ENCODE measurements at places on chromosomes 2 and 18.

DNA sequence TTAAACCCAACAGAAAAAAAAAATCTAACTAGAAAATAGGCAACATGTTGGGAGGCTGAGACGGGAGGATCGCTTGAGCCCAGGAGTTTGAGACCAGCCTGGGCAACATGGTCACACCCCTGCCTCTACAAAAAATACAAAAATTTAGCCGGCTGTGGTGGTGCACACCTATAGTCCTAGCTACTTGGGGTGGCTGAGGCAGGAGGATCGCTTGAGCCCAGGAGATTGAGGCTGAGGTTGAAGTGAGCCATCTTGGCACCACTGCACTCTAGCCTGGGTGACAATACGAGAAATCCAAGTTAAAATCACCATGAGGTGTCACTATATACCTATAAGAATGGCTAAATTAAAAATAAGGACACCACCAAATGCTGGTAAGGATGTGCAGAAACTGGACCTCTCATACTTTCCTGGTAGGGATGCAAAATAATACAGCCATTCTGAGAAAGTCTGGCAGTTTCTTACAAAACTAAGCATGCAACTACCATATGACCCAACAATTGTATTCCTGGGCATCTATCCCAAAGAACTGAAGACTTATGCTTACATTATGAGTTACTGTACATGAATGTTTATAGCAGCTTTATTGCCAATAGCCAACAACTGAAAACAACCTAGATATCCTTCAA is 2.2 kb downstream of the SEPTIN10 start:
- DNase-seq: no peak

- DNase-seq: peak; percentile 7
These were observed 28.9 kb upstream of the IER3IP1 start for GRCh38 chr18:47204908-47205522.

DNA sequence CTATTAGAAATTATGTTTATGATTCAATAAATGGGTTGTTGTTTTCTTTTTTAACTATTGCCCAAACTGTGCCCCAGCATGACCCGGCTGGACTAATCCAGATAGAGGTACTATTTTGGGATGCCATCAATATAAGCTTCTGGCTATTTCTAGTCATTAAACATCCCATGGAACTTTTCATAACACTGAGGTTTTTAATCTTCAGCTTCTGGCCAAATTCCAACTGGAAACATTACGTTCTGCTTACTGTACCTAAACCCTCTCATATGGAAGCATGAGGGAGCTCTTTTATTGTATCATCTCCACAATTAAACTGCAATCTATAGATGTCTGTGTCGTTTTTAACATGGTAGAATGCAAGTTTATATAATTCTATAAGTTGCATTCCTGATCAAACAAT is 674.7 kb downstream of the ARHGAP15 start:
- DNase-seq: no peak

- DNase-seq: no peak
These were observed 501.1 kb upstream of the TNP1 start for GRCh38 chr2:217360781-217361482.

DNA sequence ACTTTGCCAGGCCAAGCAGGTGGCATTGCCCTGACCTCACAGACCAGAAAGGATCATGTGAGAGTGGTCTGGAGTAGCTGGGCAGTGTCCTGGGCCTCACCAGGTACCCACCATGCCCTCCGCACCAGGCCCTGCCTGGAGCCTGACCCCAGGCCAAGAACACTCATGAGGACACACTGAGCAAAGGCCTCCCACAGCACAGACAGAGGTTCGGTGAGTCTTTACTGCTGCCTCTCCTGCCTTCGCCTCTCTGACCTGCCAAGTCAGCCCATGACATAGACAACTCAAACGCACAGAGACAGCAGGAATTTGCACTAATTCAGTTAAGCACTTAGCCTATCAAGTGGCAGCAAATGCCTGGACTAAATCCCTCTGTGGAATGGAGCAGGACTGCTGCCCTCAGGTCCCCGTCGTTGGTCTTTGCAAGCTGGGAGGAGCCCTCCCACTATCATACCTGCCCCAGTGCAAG is 62.5 kb downstream of the RHOB start:
- DNase-seq: no peak

GRCh38 chr2:22690096-22690495 is 694.9 kb upstream of the KLHL29 start:
- DNase-seq: no peak

GRCh38 chr2:46926863-46927262 is 11.3 kb upstream of the MCFD2 start:
- DNase-seq: no peak

DNA sequence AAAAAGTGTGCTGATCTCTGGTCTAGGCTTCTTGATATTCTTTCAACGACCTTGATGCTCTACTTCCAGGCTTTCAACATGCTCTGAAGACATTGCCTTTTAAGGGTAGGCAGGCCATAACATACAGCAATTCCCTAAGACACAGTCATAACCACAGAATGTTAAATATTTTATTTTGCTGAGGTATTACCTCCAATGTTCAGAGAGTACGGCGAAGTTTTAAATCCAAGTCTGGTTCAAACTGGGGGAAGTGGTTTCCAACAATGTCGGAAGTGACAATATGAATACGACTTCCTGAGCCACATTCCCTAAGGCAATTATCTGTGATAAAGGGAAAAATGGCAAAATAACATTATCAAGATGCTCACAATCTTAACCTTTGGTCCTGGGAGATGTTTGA is 1077.9 kb upstream of the PIK3C3 start:
- DNase-seq: no peak

DNA sequence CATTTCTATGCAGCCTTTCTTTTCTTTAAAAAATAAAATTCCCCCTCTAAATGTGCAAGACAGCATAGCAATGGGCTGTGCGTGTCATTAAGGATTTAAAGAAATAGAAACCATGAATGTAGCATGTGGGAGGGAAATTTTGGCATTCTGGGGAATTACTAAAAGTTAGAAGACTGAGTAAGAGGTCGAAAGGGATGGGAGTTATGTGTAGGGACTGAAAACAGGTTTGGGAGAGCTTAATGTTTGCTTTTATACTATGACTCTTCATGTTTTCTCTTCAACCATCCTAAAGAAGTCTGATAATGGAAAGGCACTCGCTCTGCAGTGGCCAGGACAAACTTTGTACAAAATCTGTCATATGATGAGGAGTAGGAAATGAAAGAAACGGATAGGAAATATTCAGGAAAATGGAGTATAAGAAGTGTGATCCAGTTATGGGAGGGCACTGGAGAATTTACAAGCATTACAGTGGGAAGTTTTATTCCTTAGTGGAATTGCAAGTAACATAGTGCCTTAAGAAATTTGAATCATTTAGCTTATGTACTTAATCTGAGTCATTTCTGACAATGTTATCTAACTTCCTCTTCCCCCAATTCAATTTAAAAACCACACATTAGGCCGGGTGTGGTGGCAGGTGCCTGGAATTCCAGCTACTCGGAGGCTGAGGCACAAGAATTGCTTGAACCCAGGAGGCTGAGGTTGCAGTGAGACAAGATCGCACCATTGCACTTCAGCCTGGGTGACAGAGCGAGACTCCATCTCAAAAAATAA is 20.6 kb downstream of the TMEM87B start:
- DNase-seq: no peak

GRCh38 chr18:78809845-78810244 is 169.8 kb upstream of the SALL3 start:
- no peak for DNase-seq

DNA sequence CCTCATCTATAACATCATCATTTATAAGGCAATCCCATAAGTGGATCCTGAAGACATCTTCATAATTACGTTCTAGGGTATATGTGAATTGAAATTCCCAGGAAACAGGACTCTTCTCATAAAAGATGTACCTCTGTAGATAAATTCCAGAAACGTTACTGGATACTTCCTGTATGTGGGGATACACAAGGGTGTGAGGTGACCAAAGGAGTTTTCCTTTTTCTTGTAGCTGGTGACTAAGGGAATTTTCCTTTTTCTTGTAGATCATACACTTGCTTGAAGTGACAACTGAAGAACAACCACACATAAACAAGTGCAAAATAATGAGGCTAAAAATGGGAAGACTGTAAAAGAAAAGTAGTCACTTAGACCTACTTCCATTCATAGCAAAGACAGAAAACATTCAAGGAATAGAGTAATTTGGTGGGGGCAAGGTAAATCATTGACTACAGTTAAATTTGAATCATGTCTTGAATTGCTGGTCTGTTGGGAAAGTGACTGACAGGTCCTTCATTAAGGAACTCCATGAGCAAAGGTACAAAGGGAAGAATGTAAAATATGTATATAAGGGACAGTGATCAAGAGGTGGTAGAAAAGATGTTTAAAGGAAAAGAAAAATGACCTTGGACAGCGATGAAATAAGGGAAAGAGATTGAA is 53.2 kb upstream of the UBE2E3 start:
- no peak for DNase-seq

- DNase-seq: no peak
These were observed 1.7 kb downstream of the FHL2 start for GRCh38 chr2:105397025-105397722.

GRCh38 chr2:43228756-43229659 is 2.6 kb upstream of the ZFP36L2 start:
- DNase-seq: no peak

GRCh38 chr2:18762667-18763066 is 173.3 kb upstream of the NT5C1B start:
- DNase-seq: no peak

- DNase-seq: no peak
These were observed 38.1 kb downstream of the ATOH8 start for GRCh38 chr2:85791704-85792565.

GRCh38 chr18:23838801-23839366 is 149.6 kb downstream of the LAMA3 start:
- DNase-seq: no peak

DNA sequence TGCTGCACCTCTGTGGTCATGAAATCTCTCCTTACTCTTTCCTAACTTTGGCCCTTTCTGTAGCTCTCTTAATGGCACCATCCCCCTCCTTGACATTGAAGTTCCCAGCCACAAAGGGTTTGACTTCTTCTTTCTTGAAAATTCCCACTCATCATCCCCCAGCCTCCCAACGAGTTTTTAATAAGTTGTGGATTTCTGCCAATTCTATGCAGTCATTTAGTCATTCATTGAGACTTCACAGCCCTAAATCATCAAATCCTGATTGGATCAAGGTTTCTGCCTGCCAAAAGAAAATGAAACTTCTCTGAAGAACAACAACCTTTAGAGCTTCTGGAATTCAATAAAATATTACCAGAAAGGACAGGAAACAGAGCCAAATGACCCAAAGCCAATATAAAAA is 354.3 kb downstream of the CLIP4 start:
- no peak for DNase-seq

GRCh38 chr2:134438371-134438770 is 184.5 kb downstream of the MGAT5 start:
- DNase-seq: no peak

GRCh38 chr18:27652480-27653121 is 467.5 kb upstream of the CHST9 start:
- DNase-seq: no peak

- no peak for DNase-seq
These were observed 146.3 kb downstream of the ATL2 start for GRCh38 chr2:38230756-38231155.

DNA sequence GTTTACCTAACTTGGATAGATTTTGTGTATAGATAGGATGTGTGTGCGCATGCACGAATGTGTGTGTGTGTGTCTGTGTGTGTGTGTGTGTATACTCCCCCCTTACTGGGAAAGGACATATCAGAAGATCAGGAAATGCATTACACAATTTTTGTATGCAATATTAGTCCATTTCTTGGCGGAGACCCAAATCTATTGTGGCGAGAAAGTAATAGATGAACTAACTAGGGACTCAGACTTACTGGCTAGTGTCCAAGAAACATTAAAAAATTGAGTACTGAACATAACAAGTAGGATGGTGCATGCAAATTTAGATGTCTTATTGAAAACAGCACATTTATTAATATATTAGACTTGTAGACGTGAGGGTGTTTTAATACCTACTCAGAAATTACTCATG is 1036.5 kb upstream of the FANCL start:
- no peak for DNase-seq

- no peak for DNase-seq
These were observed 41.5 kb downstream of the SP140 start for GRCh38 chr2:230267059-230267458.

- no peak for DNase-seq
These were observed 248.9 kb downstream of the PAX3 start for GRCh38 chr2:222049946-222050345.

GRCh38 chr2:186205254-186205911 is 280.7 kb upstream of the ZC3H15 start:
- no peak for DNase-seq

DNA sequence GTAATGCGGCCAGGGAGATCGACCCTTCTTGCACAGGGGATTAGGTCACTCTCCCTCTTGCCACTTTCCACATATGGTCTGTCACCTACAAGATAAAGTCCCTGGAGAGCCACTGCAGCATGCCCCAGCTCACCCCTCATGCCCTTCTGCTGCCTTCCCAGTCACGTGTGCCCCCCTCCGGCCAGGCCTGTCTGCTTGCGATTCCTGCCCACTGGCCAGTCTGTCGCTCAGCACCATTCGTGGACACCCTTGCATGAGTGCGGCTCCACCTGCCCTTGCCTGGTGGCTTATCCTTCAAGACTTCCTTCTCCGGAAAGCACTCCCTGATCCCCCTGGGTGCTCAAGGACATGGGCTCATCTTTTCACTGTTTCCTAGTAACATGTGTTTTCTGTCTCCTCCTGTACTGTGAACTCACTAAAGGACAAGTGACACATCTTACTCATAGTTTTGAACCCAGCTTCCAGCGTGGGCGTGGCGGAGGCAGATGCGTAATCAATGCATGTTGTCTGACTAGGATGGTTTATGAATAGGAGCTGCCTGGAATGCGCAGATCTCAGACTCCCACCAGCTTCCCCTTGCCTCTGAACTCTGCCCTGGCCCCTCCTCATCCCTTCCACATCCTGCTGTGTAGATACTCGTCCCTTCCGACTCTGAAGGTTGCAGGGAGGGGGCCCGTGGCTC is 7.8 kb upstream of the NT5DC4 start:
- DNase-seq: peak; percentile 53

DNA sequence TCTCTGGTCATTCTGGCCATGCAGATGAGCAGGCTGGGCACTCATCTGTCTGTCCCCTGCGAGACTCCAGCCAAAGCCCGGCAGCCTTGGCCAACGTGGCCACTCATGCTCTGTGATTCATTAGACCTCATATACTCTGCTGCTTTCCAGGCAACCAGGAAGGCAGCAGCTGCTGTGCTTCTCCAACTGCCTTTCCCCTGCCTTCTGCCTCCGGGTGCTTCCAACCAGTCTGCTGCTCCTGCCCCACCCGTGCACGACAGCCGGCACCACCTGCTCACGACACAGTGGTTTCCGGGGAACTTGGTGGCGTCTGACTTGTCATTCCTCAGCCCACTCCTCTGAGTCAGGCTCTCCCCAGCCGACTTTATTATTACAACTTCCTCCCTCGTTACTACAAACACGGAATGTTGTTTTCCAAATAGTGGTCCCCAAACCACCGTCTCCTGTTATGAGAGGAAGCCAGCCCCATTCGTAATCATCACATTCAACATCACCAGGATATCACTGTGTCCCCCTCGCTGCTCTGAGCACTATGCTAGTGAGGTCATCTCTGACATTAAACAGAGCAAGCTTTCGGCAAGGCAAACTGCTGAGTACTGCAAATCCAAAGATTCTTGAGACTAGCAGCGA is 392.4 kb downstream of the ALK start:
- peak; percentile 3 for DNase-seq
